Stimulated activated CD8-positive, alpha-beta memory T cell treated with anti-CD3 and anti-CD28 coated beads, Interleukin-12 subunit alpha, Interleukin-12 subunit beta, amount 100 ng/mL, for 1 hour (primary cell): ENCODE measurements at places on chromosomes 16 and 17.

- no peak for DNase-seq
Measured at GRCh38 chr16:74700116-74700437, 585 bp downstream of the MLKL start.

- DNase-seq, result no peak
Measured at GRCh38 chr16:58107228-58107627, 22.0 kb downstream of the CFAP20 start.

GRCh38 chr16:29024278-29024677, 39.4 kb downstream of the LAT start:
- DNase-seq, result no peak

- DNase-seq, result no peak
Measured at GRCh38 chr17:44773140-44773539, 14.4 kb downstream of the ADAM11 start.
